ENCODE measurements at places on chromosomes 5 and 9.

DNA sequence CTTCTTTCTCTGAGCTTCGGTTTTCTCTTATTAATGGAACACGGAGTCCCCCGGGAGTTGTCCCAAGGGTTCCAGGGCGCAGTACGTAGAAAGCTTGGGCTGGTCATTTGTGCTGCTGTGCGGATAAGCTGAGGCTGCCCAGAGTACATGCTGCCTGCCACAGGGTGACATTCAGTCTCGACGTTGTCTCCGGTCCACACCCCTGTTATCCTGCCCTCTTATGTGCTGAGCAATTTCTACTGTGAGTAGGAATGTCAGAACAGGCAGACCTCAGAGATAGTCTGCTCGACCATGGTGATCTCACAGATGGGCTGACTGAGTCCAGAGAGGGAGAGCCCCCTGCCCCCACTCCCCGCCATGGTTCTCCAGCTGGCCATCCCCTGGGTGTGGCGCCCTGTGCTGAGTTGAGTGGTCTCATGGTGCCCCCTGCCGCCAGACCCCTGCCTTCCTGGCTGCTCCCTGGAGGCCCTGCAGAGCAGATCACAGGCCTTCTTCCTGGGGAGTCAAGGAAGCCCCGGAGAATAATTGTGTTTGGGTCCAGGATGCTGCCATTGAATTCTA is 124.0 kb downstream of the RGS3 start:
- DNase-seq: no peak

- DNase-seq: no peak
Measured at GRCh38 chr9:103798620-103799019, 295.5 kb upstream of the SMC2 start.

DNA sequence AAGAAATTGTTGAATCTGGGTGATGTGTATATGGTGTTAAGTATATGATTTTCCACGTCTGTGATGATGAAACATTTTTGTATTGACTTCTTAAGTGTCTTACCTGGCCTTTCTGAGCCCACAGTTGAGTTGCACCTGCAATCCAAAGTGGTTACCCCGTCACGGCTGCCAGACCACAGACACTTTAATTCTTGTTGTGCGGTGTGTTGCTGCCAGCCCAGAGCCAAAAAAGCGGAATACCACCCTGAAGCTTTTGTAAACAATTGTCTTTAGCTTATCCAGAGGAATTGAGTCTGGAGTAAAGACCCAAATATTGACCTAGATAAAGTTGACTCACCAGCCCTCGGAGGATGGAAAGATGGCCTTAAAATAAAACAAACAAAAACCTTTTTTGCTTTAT is 35.1 kb downstream of the MTAP start:
- no peak for DNase-seq

DNA sequence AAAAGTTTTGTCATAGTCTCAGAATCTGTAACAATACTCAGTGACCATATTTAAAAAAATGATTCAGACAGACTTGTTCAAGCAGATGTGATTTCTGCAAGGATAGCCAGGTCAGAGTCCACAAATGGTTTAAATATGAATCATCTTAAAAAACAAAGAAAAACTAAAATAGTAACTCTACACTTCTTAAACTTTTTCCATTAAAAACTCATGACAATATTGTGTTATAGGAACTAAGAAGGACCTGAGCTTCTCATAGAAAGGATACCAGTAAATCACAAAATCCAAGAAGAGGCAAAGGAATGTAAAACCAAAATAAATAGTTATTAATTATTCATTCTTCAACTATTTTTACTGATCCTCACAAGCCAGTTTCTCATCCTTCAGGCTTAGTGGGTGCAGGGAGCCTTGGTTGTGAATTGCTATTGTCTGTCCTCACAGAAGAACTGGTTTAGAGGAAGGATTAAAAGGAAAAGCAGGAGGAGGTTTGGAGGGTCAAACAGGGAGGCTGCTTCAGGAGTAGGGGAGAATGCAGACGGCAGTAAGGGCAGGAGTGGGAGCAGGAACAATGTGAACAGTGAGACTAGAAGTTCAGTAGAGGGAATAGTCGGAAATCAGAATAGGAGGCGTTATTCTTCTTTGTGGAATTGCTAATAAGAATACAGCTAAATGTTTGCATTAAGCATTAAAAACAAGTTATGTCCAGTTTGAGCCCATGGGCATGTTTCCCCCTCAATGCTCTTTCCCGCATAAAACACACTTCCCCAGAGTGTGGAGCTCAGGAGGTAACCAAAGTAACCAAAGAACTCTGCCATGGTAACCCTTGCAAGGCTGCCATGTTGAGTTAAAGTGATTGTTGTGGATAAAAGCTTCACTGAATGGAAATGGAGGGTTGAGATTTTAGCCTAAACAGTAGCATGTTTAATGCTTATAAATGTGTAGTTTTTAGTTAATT is 110.7 kb downstream of the CCDC192 start:
- no peak for DNase-seq

DNA sequence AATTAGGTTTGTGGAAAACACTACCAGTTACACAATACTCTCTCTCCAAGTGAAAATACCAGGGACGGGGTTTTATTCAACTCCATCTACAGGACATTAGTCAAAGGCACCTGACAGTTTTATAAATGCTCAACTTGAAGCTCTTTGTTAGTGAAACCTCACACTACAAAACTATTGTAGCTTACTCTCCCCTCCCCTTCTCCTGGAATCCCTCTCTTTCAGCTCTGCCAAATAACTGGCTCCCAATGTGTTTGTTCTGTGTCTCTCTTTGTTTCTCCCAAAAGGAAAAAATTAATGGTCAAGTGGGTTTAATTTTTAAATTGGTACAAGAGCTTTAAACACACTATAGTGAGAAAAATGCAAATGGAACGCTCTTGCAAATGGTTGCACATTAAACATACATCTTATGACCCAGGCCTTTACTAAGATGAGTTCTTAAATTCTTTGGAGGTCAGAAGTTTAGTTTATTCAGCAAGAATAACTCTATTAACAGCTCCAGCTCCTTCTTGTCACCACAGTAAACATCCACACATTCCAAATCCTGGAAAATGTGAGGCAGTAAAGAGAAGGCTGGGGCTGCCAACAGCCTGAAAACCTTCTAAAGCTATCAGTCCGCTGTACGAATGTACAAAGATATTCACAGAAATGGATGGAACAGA is 48.4 kb downstream of the ZNF608 start:
- DNase-seq: no peak

GRCh38 chr5:156974328-156974727 is 11.3 kb upstream of the TIMD4 start:
- DNase-seq: no peak

DNA sequence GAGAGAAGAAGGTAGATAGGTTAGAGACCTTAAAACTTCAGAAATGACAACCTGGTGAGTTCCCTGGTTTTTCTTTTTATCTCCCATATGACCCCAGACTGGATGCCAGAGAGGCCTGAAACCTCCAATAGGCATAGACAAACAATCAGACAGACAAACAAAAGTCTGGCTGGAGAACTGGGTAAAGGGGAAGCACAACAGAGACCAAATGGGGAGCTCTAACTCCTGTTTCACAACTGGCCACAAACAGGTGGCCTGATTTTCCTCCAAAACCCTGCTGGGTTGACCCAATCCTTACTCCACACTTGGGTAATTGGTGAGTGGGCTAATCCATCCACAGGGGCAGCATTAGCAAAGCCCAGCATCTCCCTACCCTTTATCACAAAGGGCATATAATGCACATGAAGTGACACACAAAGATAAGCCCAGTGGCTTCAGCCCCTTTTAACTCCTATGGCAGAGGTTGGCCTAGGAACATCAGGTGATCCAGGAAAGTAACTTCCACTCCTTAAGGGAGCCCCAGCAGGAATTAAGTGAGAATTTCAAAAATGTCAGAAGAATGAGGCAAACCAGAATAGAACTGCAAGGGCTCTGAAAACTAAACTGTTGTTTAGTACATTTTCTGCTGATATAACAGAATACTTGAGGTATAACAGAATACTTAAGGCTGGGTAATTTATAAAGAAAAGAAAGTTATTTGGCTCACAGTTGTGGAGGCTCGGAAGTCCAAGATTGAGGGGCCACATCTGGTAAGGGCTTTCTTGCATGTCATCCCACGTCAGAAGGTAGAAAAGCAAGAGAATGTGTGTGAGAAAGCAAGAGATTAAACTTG is 60.9 kb upstream of the ROR2 start:
- no peak for DNase-seq

DNA sequence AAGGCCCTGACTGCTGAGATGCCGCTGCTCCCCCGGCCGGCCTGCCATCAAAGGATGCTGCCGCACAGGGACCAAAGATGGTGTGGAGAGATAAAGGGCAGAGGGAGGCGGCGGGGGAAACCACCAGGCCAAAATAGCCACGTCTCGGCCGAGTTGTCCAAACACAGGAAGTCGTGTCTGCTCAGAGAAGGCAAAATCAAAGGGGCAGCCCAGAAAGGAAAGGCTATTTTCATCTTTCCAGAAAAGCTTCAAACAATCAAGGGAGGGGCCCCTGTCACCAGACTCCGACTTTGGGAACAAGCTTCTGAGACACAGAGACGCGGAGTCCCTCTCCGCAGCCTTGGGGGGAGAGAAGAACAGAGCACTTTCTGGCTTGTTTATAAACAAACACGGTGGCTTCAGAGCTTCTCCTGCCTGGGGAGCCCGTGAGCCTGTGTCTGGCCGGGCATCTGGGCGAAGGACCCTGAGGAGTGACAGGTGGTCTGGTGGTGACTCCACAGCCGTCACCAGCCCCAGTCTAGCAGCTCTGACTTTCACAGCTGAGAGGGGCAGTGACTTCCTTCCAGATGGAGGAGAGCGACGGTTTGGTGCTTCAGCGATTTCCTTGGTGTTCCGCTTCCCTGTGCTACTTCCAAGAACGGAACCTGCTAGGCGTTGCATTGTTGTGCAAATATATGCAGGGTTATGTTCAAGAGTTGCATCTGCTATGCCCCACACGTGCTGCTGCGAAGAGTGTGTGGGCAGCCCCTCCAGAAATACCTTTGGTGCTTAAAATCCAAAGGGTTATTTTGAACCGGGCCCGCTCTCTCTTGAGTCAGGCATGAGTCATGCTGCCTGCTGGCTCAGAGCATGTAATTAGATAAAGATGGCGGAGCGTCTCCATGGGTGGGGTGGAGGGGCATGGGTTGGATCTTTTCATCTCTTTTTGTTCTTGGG is 24.0 kb downstream of the ADAMTSL2 start:
- DNase-seq: no peak

GRCh38 chr5:157598350-157598936 is 22.9 kb upstream of the ADAM19 start:
- no peak for DNase-seq

DNA sequence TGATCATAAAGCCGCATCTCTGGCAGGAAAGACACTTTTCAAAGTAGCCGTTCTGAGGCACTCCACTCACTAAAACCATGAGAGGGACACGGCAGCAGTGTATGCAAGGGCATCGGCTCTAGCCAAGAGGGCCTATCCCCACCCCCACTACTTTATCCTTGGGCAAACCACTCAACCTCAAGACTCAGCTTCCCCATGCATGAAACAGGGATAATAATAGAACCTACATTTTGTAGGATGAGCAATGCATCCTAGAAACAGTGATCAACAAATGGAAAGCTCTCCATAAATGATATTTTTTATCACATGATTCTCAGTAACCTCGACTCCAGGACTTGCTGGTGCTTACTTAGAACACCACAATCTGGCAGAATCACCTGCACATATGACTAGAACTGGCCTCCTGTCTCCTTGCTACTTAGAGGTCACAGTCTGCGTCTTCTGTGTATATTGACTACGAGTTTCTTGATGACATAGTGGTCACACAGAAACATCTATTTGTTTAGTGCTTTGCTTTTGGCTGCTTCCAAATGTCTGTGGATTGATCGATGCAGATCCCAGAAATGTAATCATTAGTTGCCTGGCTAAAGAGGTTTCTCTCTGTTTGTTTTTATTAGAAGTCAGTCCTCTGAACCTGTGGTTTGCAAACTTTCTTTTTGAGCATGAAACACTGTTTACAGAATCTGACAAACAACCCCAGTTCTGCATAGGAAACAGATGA is 102.1 kb downstream of the LHFPL2 start:
- DNase-seq: no peak

DNA sequence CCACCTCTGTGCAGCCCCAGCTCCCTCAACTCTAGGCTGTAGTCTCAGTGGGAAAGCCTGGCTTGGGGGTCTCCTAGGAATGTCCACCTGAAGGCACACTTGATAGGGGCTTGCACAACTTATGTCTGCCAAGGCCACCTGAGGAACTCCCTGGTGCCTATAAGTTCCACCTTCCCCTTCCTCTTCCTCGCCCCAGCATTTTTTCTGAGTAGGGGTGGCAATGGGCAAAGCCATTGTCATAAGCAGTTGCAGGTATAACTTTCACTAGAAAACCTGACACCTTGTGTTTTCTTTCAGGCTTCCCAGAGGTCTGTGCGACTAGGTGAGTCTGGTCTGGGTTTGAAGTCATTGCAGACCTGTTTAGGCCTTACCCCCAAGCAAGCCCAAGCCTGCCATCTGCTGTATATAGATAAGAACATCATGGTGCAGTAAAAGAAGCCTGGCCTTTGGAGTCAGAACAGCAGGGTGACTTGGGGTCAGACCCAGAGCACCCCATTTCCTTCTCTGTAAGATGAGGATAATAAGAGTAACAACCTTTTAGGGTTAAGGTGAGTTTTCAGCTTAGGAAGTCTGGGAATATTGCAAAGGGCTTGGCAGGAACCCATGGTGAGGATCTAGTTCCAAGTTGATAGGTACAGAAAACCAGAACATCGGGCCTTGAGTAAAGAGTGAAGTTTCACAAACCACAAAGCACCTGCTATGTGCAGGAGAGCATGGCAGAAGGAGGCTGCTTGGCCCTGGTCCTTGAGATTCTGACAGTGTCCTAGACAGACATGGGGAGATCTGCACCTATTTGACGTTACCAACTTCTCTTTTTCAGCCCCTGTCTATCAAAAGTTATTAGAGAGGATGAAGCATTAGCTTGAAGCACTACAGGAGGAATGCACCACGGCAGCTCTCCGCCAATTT is 33.8 kb downstream of the TGFBI start:
- no peak for DNase-seq

DNA sequence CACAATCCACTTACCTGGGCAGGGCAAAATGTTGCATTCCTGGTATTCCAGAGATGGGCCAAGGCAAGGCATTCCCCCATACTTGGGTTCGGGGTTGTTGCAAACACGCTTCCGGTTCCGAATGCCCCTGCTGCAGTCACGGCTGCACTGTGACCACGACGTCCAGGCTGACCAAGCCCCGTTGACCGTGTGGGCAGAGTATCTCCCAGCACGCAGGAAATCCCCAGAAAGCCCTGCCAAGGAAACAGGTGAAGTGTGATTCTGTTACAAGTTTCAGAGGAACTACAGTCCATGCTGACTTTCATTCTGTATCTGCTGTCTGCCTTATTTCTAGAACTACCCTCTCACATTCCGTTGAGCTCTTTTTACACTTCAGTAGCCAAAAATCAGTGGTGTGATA is 483.0 kb downstream of the SEMA5A start:
- no peak for DNase-seq
